Stimulated activated CD4-positive, alpha-beta T cell treated with anti-CD3 and anti-CD28 coated beads, Interleukin-1b, Interleukin-23, amount 100 ng/mL, for 1 hour (primary cell): ENCODE measurements at places on chromosomes 5 and 9.

- no peak for DNase-seq
Observed at GRCh38 chr5:75169516-75169915, 67.2 kb downstream of the ANKRD31 start.

DNA sequence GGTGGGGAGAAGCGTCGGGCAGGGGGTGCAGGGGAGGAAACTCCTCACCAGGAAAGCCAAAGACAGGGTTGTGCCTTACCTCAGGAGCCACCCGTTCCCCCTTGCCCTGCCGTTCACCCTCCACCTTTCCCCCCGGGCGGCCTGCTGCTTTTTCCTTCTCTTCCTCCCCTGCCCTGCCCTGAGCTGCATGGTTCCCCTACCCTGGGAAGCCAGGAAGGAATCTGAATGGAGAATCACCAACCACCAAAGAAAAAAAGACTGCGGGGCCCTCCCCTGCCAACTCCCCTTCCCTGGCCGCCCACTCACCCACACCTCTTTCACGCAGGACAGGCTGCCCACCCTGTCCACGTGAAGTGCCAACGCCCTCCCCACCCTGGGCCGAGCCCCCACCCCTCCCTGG lies 820 bp upstream of the NFX1 start:
- DNase-seq: no peak

GRCh38 chr5:123387313-123387712 lies 35.9 kb downstream of the CEP120 start:
- no peak for DNase-seq

DNA sequence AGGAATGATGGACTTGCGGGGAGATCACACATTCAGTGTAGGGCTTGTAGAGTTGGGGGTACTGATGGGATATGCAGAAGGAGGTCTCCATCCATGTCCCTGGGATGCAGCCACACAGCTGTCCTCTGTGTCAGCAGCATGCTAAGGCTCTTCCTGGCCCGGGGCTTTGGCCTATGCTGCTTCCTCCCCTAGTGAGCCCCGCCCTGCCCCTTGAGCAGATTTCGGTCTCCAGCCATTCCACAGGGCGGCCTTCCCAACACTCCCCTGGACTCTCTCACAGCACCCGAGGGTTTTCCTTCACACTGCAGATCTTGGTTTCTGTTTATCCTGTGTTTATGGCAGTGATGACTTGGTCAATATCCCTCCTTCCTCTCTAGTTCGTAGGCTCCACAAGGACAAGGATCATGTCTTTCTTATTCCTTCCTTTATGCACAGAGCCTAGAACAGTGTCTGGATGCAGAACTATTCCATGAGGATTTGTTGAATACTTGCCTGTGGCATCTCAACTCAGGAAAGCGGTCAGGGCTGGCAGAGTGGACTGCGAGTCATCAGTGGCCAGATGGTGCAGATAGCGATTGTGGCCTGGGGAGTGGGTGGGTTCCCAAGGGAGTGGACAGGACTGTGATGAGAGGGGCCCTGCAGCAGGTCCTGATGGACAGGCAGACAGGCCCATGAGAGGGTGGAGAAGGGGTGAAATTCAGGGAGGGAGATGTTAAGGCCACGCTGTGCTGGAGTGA lies 114.2 kb downstream of the RGS3 start:
- no peak for DNase-seq

DNA sequence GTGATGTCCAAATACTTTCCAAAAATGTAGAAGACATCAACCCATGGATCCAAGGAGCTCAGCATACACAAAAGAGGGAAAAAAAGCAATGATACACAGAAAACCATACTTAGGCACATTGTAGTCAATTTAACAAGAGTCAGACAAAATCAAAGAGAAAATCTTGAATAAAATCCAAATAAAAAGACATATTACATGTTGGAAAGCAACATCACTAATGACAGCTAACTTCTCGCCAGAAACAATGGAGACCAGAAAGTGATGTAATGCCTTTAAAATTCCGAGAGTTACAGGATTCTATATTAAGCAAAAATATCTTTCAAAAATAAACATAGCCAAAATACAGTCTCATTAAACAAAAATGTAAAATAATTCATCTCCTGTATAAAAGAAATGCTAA lies 79.8 kb upstream of the SLCO4C1 start:
- DNase-seq: no peak

DNA sequence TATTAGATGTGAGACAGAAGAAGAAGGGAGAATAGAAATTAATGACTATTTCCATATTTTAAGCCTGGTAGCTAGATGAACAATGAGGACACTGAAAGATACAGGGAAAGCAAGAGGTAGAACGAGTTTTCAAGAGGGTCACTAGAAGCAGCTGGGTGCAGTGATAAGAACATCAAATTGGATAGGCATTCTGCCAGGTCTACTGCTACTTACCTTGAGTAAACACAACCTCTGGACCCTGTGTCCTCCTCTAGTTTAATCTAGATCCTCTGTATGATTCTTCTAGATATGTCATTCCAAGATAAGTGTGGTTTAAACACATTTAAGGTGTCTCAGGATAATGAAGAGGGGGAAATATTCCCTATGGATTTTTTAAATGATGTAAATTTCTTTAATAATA lies 31.2 kb downstream of the OTP start:
- DNase-seq: no peak

DNA sequence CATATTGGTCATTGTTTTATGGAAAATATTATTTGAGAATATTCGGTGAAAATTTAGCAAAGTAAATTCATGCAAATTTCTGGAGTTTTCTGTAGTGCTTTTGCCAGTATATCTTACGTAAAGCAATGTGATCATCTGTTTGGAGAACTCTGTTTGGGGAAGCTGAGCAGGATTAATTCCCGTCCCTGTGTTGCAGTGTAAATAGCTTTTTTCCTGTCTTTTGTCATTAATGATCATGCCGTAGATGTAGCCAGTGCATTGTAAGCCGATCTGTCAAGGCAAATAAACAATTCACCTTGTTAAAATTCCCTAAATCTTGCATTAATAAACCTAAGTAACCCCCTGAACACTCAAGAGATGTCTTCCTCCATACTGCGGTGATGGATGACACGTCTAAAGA lies 39.2 kb downstream of the PPIC start:
- DNase-seq: no peak

GRCh38 chr5:157870837-157871834 lies 12.2 kb upstream of the CLINT1 start:
- no peak for DNase-seq

DNA sequence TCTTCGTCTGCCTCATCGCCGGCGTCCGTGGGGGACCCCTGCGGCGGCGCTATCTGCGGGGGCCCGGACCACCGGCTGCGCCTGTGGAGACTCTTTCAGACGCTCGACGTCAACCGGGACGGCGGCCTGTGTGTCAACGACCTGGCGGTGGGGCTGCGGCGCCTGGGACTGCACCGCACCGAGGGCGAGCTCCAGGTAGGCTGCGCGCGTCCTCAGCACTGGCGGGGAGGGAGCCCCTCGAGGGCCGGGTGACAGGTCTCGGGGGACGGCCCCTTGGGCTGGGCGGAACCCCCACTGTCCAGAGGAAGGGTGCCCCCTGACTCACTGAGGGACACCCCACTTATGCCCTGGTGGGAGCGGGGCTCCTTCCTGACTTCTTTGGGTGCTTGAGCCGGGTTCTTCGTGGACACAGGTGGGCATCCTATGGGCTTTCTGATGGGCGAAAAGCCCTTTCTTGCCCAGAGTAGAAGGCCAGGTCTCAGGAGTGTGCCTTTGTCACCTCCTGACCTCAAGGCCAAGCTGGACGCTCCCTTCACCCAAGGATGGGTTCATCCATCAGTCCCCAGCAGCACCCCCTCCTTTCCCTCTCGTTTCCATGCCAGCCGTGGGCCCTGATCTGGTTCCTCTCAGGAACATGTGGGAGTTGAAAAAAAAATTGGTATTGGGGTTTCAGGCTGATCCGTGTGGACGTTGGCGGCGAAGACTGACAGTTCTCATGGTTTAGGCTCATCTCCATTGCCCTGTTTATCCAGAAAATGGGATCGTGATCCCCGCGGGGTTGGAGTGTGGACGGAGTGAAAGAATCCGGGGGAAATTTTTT lies 564 bp downstream of the SLC25A25 start:
- no peak for DNase-seq

DNA sequence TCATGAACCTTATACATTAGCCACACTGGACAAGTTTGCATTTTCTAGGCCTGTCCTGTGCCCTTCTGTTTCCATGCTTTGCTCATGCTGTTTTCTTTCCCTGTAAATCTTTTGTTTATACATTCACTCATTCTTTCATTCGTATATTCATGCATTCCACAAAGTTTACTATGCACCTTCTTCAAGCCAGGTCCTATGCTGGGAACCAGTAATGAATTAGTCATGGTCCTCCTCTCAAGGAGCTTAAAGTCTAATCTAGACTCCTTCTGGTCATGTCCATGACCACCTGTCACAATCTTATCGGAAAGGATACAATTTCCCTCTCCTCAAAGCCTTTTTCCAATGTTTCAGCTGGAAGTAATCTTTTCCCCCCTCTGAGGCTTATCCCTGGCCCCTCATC lies 9.1 kb upstream of the XPA start:
- DNase-seq: no peak

DNA sequence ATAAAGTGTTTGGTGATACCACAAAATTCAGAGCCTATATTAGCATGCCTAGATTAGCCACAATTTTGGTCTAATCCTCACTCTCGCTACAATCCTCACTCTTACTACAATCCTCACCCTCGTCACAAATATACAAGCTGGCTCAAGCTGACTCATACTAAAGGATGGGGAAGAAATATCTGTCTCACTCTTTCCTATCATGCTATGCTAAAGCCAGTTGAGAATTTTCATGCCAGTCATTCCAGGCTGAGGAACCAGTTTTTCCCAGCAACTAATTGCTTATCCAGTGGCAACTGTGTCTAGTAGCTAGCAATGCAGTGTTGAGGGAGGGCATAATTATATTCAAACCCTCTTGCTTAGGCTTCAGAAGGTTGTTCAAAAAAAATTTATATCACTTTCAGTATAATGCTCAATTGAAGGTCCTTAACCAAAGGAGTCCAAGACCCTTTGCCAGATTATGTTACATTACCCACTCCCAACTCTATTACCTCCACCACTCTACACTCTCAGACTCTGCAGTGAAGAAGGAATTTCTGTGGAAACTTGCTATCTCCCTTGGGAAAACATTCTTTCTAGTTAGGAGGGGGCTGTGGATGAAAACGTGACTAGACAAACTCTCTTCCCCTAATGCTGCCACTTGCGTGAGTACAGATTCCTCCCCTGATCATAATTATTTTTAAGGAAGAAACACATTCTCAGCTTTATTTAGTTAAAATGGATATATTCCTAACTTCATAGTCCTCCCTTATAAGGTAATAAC lies 810.3 kb upstream of the ACO1 start:
- no peak for DNase-seq

DNA sequence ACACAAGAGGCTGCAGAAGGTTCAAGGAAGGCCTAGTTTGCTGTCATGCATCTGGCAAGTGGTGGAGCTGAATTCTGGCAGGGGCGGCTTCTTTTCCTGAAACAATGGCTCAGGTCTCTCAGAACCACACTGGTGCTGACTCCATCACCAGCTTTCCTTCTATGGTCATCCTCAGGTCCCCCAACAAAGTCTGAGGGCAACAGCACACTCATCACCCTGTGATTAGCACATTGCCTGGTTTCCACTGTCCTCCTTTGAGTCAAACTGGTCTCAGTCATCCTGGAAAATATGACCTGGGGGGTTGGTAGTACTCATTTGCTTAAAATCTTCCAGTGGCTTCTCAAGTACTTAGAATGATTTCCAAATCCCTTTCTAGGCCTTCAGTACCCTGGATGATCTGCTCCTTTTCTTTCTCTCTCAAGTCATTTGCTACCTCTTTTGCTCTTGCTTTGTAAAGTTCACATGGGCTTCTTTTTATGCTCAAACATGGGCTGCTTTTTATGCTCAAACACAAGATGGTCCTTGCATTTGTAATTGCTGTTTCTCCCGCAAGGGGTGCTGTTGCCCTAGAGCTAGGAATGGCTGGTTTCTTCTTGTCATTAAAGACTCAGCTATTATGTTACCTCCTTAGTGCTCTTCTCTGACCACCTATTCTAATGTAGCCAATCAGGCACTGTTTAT lies 144.9 kb downstream of the ALDH1A1 start:
- DNase-seq: no peak

- DNase-seq: no peak
Observed at GRCh38 chr5:92041206-92041605, 658.1 kb upstream of the ARRDC3 start.

DNA sequence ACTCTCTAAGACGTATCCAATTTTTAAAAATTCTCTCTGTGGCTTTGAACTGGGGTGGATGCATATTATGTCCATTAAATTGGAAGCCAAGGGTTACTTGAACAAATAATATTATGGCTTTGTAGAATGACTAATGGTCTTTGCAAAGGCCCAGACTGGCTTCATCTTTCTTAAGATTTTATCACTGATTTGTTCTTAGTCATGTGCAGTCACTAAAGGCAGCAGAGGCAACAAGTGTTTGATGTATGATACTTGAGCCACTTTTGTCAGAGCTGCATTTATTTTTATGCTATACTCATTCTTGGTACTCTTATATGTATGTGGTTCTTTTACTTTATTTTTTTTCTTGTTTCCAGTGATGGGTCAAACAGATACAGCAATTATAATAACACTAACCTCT lies 152.2 kb downstream of the NR2F1-AS1 start:
- DNase-seq: no peak

DNA sequence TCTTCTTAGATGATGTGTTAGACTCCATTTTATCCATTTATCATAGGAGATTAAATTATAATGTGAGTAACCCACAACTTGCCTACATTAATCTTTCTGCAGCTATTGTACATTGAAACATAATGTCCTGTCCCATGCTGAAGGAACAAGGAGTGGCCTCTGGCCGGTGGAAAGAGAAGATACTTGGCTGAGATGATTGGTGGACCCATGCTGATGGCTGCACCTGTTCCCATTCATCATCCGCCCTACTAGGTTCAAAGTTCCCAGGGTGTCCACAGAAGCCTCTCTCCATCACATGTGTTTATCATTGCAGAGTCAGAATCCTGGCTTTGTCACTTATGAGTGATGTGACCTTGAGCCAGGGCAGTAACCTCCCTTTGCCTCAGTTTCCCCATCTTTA lies 24.7 kb downstream of the FBXL7 start:
- no peak for DNase-seq

DNA sequence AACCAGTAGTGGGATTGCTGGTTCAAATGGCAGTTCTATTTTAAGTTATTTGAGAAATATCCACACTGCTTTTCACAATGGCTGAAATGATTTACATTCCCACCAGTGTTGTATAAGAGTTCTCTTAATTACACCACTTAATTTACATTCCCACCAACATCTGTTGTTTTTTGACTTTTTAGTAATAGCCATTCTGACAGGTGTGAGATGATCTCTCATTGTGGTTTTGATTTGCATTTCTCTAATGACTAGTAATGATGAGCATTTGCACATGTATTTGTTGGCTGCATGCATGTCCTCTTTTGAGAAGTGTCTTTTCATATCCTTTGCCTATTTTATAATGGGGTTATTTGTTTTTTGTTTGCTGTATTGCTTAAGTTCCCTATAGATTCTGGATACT lies 688.3 kb downstream of the PRR16 start:
- DNase-seq: no peak

GRCh38 chr9:75995066-75995465 lies 104.6 kb downstream of the PCSK5 start:
- DNase-seq: no peak

- no peak for DNase-seq
Observed at GRCh38 chr9:125861405-125862058, 114.4 kb downstream of the PBX3 start.

GRCh38 chr9:8241201-8241600 lies 441.6 kb upstream of the DMAC1 start:
- DNase-seq: no peak

GRCh38 chr9:137380171-137380570 lies 42.8 kb downstream of the EXD3 start:
- no peak for DNase-seq

GRCh38 chr9:136024696-136025316 lies 63.6 kb upstream of the UBAC1 start:
- no peak for DNase-seq

- no peak for DNase-seq
Observed at GRCh38 chr5:62488531-62488930, 76.0 kb downstream of the IPO11 start.
